Activated effector memory CD4-positive, alpha-beta T cell treated with Interleukin-2 at 50 U/mL for 16 hours (primary cell): ENCODE measurements at places on chromosomes 16 and 17.
A peak's percentile ranks its signal among the peaks of the same experiment; 100 is the strongest.

DNA sequence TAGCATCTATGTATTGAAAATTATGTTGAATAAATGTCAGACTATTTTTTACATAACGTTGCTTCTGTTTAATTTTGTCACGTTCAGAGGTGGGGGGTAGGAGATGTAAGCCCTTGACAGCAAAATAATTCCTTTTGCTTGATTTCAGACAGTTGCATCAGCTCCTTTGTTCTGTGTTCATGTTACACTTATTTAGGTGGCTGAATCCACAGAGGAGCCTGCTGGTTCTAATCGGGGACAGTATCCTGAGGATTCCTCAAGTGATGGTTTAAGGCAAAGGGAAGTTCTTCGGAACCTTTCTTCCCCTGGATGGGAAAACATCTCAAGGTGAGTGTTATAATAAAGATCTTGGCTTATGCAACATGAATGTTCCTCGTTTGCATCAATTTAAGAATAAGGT is 4.5 kb downstream of the HERPUD1 start:
- no peak for DNase-seq

- DNase-seq = no peak
Measured at GRCh38 chr16:48833461-48833860, 223.5 kb upstream of the N4BP1 start.

DNA sequence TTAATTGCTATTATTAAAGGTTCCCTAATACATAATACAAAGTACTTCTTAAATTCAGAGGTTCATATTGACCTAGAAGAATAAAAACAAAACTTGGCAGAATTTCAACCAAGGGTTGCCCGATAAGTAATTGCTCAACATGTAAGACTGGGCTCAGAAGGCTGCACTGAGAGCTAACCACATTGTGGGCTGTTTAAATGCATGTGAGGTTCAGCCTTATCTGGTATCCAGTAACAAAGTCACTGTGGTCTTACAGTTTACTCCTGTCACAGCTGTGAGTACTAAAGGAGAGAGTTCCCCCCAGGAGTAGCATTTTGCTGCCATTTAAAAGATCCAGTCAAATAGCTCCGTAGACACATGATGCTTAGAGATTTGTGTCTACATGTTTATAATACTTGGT is 1.6 kb upstream of the DHRS11 start:
- no peak for DNase-seq

DNA sequence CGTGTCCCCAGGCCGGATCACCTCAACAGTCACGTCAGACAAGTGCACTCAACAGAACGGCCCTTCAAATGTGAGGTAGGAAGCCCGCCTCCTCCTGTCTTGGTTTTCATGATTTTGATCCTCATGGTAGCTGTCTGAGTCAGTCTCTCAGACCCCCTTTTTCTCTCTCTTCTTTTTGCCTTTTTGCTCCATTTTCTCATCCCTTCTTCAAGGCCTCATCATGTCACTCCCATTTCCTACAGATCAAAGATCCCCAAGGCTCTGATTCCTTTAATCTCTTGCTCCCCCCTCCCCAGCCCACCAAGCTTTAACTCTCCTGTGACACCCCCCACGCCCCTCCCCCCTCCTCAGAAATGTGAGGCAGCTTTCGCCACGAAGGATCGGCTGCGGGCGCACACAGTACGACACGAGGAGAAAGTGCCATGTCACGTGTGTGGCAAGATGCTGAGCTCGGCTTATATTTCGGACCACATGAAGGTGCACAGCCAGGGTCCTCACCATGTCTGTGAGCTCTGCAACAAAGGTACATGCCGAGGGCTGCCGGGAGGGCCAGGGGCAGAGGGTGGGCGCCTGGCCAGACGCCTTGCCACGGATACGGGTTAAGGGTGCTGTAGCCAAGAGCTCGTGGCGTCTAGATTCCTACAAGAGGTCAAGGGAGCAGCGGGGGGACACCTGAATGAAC is 2.0 kb downstream of the MAZ start:
- DNase-seq = no peak

- no peak for DNase-seq
Measured at GRCh38 chr17:71825687-71826086, 295.1 kb upstream of the SOX9 start.

DNA sequence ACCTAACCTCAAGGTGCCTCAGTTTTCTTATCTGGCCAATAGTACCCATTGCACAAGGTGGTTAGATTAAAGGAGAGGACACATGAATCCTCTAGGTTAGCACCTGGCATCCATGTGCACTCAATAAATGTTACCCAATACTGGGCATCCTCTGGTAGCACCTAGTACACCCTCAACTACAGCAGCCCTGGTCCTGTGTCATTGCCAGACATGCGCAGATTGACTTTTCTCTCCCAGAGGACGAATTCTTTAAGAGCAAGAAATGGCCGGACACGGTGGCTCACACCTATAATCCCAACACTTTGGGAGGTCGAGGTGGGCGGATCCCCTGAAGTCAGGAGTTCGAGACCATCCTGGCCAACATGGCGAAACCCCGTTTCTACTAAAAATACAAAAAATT is 7.3 kb downstream of the DUSP3 start:
- DNase-seq = no peak

DNA sequence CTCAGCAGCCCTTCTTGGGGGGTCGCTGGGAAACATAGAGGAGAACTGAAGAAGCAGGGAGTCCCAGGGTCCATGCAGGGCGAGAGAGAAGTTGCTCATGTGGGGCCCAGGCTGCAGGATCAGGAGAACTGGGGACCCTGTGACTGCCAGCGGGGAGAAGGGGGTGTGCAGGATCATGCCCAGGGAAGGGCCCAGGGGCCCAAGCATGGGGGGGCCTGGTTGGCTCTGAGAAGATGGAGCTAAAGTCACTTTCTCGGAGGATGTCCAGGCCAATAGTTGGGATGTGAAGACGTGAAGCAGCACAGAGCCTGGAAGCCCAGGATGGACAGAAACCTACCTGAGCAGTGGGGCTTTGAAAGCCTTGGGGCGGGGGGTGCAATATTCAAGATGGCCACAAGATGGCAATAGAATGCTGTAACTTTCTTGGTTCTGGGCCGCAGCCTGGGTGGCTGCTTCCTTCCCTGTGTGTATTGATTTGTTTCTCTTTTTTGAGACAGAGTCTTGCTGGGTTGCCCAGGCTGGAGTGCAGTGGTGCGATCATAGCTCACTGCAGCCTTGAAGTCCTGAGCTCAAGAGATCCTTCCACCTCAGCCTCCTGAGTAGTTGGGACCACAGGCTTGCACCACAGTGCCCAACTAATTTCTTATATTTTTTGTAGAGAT is 3.4 kb downstream of the STH start:
- DNase-seq = peak; percentile 61

DNA sequence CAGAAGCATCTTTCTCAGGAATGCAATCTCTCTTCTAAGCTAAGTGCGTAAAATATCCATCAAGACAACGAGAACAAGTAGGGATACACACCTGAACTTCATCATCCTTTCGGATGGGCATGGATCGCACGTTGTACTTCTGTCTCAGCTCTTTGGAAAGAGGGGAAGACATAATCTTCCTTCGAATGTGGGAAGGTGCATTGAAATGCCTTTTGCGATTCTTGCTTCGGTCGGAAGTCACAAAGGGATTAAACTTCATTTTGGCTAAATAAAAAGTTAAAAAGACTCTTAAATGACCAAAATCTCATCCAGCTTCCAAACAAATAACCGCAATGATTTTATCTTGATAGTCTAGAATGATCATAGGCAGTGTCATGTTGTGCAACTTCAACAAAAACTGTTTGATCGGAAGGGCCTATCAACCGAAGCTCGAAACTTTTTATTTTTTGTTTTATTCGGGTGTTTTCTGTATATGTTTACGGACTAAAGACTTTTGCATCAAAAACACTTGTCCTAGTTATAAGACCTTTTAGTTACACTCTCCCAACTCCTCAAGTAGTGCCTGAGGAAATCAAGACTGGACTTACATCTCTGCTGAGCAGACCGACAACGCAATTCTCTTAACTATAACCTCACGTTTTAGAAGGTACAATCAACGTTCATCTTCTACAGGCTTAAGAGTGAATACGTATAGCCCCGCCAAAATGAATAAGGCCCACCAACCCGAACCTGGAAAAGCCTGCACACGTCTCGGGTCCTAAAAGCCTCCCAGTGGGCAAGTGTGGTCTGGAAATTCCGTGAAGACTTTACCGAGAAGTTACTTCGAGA is 727 bp downstream of the RPL26 start:
- no peak for DNase-seq

GRCh38 chr16:22318690-22319358 is 21.6 kb downstream of the POLR3E start:
- DNase-seq = peak; percentile 39

GRCh38 chr16:14549789-14550153 is 80.3 kb downstream of the PARN start:
- no peak for DNase-seq

GRCh38 chr16:83137326-83137781 is 510.6 kb downstream of the CDH13 start:
- no peak for DNase-seq

DNA sequence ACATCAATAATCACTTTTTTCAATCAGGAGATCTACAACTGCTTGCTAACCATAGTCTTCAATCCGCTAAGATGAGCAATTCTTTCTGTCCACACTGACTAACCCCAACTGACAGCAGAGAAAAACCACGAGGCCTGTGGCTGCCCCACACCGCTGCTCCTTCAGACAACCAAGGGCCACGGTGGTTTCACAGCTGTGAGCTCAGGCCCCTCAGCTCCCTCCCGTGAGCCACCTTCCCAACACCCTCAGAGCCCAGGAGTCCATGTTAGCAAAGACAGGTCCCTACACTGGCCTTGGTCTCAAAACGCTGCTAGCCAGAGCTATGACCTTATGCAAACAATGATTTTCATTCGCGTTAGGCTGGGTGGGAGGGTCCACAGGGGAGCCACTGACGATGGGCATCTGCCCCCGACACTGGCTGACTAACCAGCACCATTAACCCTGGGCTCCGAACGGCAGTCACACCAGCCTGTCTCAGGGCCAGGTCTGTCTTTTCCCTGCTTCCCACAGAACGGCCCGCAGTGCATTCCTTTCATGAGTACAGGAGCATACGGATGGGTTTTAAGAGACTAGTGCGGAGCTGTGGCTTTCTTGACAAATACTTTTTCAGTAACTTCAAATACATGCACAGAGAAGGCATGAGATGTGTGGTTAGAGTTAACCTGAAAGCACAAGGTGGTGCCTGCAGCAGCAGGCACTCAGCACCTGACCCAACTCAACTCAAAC is 67.3 kb downstream of the ANKRD11 start:
- no peak for DNase-seq

GRCh38 chr17:77735081-77735565 is 223.4 kb upstream of the TNRC6C start:
- DNase-seq = no peak
